ENCODE measurements at places on chromosomes 13 and 19.

- no peak for DNase-seq
Observed at GRCh38 chr13:102399791-102400674, 1.8 kb downstream of the FGF14 start.

- DNase-seq, result no peak
Observed at GRCh38 chr19:28351761-28352160, 861.2 kb downstream of the UQCRFS1 start.

GRCh38 chr13:110285991-110286832 is 20.7 kb downstream of the COL4A1 start:
- no peak for DNase-seq

GRCh38 chr13:97026531-97027161 is 32.4 kb upstream of the OXGR1 start:
- DNase-seq, result no peak

DNA sequence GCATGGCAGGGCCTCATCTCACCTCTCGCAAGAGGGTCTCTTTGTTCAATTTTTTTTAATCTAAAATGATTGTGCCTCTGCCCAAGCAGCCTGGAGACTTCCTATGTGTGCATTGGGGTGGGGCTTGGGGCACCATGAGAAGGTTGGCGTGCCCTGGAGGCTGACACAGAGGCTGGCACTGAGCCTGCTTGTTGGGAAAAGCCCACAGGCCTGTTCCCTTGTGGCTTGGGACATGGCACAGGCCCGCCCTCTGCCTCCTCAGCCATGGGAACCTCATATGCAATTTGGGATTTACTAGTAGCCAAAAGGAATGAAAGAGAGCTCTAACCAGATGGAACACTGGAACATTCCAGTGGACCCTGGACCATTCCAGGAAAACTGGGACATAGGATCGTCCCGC is 8.0 kb downstream of the FXYD3 start:
- DNase-seq, result no peak

GRCh38 chr13:109785892-109786450 is 412 bp downstream of the IRS2 start:
- DNase-seq, result no peak

GRCh38 chr19:58304748-58305064 is 471 bp upstream of the ERVK3-1 start:
- DNase-seq, result no peak

DNA sequence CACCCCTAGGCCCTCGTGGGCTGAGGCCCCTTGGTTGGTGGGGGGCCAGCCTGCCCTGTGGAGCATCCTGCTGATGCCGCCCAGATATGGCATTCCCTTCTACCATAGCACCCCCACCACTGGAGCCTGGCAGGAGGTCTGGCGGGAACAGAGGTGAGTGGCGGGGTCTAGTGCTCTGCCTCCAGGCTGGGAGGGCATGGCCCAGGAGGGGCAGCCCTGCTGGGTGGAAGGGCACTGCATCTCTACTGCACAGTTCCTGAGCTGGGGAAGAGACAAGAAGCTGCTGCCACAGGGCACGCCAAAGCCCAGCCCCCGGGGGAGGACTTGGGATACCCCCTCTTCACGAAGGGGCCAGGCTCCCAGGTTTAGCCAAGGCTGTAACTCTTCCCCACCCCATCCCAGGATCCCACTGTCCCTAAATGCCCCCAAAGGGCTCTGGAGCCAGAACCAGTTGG is 2.4 kb upstream of the KMT2B start:
- no peak for DNase-seq

DNA sequence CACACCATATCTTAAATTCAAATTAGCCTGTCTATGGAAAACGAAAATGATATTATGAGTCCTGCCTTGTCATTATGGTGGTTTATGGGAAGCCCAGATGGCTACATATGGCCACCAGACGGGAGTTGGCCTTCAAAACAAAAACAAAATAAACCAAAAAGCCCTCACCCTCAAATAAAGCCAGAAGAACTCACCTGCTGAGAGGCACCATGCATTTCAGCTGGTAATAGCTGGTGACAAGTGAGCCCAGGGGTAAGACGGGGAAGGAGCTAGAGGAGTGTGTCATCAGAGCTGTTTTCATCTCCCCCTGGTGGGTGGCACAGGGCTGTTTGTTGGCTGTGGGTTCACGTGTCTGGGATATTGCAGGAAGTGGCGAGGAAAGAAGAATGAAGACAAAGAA is 152.9 kb downstream of the EFNB2 start:
- no peak for DNase-seq

DNA sequence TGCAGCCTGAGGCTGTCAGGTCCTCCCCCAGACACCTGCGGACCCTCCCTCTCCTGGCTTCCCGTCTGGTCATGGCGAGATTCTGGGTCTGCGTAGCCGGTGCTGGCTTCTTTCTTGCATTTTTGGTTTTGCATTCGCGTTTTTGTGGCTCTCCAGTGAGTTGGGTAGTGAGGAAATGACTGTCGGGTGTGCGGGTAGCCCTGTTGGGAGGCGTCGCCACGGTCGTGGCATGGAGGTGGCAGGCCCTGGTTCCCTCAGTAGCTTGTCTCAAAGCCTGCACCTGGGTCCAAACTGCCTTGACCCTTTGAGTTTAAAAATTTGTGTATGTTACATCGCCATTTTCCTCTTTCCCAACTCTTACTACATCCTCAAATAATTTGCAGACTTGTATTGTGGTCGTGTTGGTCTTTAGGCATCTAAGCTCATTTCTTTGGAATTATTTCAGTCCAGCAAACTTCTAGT is 344 bp downstream of the NHLRC3 start:
- DNase-seq, result no peak

DNA sequence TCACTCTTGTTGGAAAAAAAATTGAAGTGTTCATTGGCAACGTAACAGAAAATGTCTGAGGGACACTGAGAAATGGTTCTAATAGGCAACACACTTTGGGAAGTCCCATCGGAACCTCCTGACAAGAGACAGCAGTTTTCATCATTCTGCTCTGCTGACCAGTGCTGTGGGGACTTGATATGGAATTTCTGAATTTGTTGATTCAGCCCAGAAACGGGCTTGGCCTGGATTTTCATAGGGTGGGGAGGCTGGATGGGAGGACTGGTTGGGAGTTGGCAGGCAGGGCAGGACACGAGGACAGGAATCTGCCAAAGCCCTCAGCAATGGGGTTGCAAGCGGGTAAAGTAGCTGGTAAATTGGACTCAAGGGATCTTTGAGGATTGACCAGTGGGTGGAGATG is 96.5 kb downstream of the DCT start:
- no peak for DNase-seq

GRCh38 chr13:110329798-110330461 is 22.8 kb downstream of the COL4A2 start:
- DNase-seq, result no peak

DNA sequence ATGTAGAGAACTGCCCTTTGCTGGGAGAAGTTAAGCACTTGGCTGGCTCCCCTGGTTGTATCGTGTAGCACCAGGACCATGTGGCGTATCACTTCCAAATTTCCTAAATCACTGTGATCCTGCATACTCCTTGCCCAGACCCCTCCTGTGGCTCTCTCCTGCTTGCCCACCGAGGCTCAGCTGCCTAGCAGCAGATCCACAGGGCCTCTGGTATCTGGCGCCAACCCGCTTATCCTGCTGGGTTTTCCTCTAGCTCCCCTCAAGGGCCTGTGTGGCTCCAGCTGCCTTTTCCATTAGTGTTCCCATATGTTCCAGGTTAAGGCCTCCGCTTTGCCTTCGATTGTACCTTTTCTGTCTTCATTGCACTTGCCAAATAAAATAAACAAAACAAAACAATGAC is 16.5 kb downstream of the LRCH1 start:
- no peak for DNase-seq

- DNase-seq, result no peak
Observed at GRCh38 chr19:54478677-54479266, 5.7 kb upstream of the CDC42EP5 start.

DNA sequence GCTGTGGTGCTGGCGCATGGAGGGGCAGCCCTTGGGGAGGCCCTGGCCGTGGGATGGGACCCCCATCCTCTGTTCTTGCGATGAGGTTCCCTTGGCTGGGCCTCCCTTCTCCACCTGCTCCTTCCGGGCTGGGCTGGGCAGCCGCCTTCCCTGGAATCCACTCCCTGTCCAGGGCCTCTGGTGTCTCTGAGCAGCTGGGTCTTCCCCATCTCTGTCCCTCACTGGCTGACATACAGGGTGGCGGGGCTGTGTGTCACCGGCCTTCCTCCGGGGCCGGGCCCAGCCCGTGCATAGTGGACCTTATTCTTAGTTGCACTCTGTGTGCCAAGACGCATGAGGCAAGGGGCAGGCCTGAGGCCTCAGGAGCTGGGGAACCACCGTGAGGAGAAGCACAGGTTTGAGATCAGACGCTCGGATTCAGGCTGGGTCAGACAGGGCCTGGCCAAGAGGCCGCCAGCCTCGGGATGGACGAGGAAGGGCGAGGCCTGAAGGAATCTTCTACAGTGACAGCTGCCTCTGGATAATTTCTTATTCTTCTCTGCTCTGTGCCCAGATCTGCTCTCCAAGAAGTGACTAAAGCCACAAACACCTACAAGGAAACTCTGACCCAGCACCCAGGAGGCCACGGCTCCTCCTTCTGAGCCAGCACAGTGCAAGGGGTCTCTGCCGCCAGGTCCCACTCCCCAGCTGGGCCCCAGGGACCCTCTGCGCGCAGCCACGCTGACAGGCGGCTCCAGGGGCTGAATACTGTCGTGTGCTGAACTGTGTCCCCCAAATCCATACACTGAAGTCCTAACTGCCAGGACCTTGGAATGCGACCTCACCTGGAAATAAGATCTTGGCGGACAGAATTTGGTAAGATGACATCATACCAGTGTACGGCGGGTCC is 11.0 kb downstream of the SGTA start:
- DNase-seq, result no peak

DNA sequence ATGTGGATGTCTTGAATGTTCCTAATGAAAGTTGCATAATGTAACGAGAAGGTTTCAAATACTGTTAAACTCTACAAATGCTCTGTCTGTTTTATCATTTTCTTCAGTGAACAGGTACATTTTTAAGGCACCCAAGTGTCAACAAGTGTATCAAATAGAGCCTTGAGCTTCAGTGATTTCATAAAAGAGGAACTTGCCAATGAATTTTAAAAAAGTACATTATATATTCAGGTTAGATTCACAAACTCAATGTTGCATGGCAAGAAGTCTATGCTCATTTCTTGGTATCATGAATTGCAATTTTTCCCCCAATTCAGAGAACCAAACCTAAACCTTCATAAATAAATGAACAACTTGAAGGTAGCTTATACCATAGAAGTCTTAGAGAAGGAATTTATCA is 838.8 kb downstream of the PCDH9 start:
- DNase-seq, result no peak

Data from GM19239 (cell line).